ENCODE measurements at places on chromosomes 1 and 21.
A peak's percentile ranks its signal among the peaks of the same experiment; 100 is the strongest.

DNA sequence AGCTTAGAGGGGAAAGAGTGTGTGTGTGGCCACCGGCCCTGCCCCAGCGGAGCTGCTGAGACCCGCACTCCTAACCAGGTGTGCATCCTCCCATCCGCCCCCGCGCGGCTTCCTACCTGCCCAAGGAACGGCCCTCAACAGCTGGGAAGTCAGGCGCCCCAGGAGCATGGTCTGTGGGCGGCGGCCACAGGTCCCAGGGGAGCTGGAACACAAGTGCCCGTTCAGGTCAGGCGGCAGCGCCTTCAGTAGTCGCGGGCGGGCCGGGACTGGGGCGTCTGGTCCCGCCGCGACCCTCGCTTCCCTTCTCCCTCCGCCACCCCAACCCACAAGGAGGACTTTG, 448 bp downstream of the AURKAIP1 start:
- DNase-seq, result no peak

DNA sequence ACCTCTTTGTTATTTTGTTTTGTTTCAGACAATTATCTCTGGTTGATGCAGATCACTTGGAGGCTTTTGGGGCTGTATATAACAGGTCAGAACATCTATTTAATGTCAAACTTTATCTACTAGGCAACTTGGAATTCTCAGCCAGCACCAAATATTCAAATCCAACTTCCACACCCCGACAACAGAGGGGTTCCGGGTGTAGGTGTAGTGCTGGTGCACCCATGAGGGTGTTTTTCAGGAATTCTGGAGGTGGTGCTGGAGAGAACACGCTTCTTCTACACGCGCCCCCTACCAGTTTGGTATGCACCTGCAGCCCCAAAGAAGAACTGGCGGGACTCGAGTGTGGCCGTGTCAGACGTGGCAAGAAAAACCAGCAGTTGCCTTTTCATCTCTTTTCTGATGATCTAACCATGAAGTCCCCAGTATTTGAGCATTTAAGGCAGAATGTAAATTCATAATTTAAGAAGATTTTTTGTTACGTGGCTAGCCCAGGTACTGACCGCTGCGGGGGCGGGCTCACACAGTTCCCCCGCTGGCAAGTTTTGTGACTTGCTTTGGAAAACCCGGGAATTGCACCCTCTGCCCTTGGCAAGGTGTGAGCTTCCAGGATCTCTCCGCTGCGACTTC, 462 bp upstream of the TLCD4 start:
- peak; percentile 81 for DNase-seq

- no peak for DNase-seq
Measured at GRCh38 chr1:40663324-40664166, 1.9 kb downstream of the RIMS3 start.

GRCh38 chr1:113223546-113223945, 150.5 kb downstream of the LRIG2 start:
- no peak for DNase-seq

DNA sequence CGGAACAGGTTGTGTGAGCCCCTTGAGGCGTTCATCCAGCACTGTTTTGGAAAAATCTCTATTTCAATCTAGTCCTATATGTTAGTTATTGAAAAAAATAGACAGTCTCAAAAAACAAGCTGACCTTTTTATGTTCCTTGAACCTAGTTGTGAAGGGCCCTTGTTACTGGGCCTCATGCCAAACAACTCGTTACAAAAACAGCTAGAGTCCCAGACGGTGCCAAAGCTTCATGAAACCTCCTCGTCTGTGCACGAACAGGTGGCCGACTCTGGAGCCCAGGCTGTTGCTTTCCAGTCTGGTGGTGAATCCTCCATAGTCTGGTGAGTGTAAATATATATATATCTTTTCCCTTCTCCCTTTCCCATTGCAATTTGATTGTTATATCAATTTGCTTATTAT, at the start of gene CHIA:
CHIA (plus strand) TSS at position 222 of the 400 bp plus-strand sequence. CDS start 19,617 bp downstream, outside the sequence.
- no peak for DNase-seq

- DNase-seq, result no peak
Measured at GRCh38 chr1:234986750-234987414, 141.8 kb downstream of the TOMM20 start.

GRCh38 chr1:207316622-207317391, 4.7 kb upstream of the CD55 start:
- DNase-seq, result no peak

DNA sequence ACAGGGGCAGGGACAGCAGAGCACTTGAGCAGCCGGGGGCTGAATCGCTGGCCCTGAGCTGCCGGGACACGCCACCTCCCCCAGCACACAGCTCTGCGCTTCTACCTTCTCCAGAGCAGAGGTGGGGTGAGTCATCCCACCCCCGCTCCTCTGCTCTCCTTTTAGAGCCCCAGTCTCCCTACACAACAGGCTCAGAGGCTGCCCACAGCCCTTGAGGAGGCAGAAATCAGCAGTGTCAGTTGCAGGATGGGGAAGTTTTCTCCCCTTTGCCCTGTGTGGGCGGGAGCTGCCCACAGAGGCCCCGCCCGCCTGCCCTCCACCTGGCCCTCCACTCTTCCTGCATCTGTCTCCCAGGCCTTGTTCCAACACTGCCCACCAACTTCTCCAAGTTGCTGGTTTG, 94.6 kb downstream of the STUM start:
- DNase-seq, result no peak

- DNase-seq, result no peak
Measured at GRCh38 chr1:9473032-9473807, 66.0 kb upstream of the SLC25A33 start.

DNA sequence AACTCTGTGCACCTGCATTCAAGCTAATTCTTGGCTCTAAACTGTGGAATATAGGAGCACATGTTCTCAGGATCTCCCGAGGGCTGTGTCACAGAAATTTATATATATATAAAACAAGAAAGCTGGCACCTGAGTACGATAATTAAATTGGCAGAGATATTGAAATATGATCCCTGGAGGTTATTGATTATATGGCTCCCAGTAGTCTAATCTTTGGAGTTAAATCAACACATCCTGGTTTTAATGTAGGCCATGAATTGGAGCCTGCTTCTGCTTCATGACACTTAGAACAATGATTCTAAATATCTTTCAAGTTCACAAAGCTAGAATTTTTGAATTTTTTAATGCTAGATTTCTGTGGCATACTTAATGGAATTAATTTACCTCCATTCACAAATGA, 84.3 kb downstream of the CTH start:
- DNase-seq, result no peak

- DNase-seq, result no peak
Measured at GRCh38 chr21:45355573-45355972, 49.4 kb upstream of the COL18A1 start.

DNA sequence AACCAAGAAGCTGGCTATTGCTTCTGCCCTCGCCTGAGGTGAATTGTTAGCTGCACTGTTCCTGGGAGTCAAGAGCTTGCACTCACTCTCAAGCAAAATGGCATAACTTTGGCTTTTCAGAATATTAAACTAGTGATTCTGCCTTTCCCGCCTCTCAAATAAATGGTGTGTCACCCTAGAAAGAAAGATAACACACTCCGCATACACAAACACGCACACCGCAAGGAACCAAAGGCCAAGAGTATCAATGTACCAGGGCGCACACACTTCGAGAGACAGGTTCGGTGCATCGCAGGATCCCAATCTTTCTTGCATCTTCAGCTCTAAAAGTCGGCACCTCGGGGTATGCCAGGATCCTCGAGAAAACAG, 470 bp upstream of the RTCA start:
- peak; percentile 20 for DNase-seq

DNA sequence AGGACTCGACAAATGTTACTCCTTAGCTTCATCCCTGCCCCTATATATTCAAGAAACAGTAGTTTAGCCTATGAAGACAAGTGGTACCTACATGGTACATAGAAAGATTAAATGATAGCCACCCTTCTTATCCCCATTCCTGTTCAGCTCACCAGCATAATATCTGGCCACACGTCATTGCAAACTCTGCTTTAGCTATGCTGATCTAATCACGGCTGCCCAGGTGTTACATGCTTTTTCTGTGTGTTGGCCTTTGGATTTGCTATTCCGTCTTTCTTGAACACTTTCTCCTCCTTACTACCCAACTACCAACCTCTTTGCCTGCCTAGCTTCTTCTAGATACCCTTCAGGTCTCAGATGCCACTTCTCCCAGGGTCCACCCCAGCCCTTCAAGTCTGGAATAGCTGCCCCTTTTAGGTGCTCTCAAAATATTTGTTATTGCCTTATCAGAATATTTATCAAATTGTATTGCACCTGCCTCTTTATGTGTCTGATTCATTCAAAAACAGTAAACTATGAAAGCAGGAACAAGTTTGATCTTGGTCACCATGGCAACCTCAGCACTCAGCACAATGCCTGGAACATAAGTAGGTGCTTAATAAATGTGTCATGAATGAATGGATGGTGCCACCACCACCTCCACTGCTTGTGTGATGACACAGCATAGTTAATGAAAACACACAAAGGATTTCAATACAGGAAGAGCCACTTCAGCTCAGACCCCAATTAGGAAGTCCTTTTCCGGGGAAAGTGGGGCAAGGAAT, 11.4 kb upstream of the DNASE2B start:
- DNase-seq, result no peak

- DNase-seq, result no peak
Measured at GRCh38 chr21:46068516-46069079, 29.3 kb upstream of the COL6A2 start.

DNA sequence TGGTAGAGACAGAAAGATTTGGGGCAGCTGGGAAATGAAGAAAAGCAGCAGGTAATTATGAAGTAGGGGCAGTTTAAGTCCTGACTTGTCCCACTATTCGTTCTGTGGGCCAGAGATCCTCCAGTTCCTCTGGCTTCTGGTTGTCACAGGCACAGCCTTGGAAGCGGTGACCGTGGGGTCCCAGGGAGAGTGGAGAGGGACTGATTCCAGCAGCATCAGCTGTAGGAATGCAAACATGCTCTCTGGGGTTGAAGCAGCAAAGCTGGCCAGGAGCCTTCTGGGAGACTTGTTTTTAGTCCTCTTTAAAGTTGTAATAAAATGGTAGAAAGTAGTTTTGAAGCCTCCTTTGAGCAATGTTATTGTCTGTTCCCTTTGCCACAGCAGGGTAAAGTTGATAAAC, 488.0 kb downstream of the LMO4 start:
- DNase-seq, result no peak

GRCh38 chr1:99146129-99146848, 118.0 kb upstream of the PLPPR4 start:
- DNase-seq, result no peak

GRCh38 chr1:230867903-230868735, at the start of gene C1orf198:
C1orf198 (minus strand) TSS chr1:230868521; CDS start chr1:230868512, 9 bp downstream.
- DNase-seq, result peak; percentile 87
